ENCODE measurements at places on chromosomes 5 and 9.

- no peak for DNase-seq
Measured at GRCh38 chr9:6079386-6079785, 64.0 kb upstream of the RANBP6 start.

GRCh38 chr5:32453916-32454315 lies 9.4 kb upstream of the ZFR start:
- no peak for DNase-seq

DNA sequence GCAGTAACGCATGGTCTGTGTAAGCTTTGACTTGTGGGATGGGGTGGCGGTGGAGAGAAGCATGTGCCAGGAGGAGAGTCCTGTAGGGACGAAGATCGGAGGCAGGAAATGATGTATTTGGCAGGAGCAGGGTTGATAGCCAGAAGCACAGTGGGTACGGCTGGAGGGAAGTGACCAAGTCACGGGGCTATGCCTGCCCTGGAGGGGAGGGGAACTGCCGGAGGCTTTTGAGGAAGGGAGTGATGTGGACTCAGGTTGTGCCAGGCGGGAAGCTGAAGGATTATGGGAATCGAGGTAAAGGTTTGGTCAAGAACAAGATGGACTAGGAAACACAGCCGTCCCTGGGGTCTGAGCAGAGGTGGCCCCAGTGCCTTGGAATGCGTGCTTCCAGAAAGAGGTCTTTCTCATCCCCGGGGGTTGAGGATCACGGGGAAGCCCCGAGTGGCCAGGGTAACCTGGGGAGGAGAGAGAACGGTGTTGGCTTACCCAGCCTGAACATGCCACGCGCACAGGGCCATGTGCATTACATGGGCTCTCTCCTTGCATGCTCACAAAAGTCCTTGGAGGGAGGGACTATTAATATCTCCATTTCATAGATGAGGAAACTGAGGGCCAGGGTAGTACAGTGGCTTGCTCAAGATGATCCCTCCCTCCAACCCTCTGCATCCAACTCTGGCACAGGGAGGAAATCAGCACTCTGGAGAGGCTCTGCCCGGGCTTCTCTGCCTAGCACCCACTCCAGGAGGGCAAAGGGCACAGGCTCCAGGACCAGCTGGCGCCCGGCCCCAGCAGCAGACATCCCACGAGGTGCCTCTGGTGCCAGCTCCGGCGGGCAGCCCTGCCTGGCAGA lies 253.8 kb downstream of the PBX3 start:
- DNase-seq: no peak

- DNase-seq: no peak
Measured at GRCh38 chr9:36788534-36788933, 215.8 kb downstream of the MELK start.

DNA sequence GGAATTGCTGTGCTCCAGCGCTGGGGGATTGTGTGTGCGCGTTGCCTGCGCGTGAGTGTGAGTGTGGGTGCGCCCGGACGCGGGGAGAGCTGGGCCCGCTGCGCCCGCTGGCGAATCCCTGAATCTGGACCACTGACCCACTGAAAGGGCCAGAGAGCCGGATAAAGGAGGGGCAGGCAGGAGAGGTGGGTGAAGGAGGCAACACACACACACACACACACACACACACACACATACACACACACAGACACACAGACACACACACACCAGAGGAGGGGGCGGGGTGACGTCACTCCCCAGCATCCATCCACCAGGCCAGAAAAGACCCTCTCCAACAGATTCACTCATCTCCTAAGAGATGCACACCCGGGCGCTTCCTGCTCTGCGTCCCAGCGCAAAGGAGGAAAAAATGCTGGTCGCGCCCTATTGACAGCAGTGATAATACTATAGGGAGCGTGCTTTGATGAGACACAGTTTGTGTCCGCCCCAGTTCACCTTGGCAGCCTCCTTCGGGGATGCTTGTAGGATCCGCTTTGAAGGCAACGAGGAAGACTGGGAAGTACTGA lies 1059.1 kb upstream of the DMAC1 start:
- DNase-seq: no peak

DNA sequence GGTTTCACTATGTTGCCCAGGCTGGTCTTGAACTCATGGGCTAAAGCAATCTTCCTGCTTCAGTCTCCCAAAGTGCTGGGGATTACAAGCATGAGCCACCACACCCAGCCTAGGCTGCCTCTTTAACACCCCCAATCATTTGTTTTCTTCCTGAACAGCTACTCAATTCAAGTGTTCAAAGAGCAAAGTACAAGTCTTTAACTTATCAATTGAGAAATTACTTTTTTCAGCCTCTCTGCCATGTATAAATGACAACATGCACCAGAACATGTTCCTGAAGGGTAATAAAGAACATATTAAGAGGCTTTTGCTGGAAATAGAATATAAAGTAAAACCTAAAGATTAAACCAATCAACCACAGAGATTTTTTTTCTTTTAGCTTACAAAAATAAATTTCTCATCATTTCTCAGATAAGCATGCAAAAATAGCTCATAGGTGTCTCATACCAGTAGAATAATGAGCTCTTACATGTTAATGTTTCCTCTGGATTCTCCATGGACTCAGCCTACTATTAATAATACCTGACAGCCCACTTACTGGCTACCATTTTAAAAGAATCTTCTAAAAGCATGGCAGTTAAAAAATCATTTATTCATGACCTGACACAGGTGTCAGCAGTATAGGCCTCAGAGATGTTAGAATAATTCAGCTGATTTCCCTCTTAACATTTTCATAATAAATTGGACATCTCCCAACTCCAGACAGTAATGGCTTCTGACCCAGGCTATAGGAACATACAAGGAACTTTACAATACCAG lies 60.0 kb downstream of the MCTP1 start:
- no peak for DNase-seq
